ENCODE measurements at places on chromosomes 1 and 21.
A peak's percentile ranks its signal among the peaks of the same experiment; 100 is the strongest.

DNA sequence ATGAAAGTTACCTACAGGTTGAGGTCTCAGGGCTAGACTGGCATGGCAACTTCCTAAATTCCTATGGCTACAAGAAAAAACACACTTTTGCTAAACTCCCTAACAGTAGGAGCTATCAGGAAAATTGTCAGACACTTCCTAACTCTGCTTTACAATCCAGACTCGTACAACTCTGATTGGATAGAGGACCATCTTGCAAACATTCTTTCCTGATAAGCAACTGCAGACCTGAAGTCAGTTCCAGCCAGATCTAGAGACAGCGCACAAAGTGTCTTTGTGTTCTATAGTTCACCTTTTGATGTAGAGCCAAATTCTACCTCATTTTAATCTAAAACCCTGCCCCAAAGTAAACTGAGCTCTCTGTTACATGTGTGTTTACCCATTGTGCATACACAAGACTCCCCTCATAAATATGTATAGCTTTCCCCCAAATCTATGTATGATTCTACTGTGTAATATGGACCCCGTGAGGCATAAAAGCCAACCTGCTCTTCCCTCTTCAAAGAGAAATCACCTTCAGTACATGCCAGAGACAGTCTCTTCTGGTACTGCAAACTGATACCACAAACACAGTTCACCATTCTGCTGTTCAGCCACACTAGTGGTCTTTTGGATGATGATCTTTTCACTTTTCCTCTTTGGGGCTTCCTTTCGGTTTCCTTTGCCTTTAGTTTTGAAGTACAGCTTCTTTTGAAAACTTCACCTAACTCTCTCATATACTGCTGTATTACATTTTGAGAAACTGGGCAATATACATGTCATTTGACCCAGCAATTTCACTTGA lies 21.7 kb downstream of the ZP4 start:
- no peak for DNase-seq

DNA sequence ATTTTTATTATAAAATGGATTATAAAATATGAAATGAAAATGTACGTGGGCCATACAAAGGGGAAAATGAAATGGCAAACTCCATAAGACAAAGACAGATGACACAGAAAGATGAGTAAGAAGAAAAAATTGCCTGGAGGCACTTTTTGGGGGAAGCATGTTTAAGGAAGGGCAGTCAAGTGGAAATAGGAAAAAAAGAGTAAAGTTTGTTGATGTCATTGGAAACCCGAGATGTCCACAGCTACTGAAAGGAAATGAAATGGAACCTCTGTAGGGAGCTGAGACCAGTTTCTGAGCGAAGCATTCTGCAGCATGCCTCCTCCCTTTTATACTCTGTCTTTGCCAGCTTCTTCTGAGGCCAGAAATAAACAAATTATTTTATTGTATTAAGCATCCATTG lies 203.4 kb upstream of the UBE2U start:
- no peak for DNase-seq

- DNase-seq = no peak
Measured at GRCh38 chr1:14976256-14976655, 177.3 kb upstream of the TMEM51 start.

DNA sequence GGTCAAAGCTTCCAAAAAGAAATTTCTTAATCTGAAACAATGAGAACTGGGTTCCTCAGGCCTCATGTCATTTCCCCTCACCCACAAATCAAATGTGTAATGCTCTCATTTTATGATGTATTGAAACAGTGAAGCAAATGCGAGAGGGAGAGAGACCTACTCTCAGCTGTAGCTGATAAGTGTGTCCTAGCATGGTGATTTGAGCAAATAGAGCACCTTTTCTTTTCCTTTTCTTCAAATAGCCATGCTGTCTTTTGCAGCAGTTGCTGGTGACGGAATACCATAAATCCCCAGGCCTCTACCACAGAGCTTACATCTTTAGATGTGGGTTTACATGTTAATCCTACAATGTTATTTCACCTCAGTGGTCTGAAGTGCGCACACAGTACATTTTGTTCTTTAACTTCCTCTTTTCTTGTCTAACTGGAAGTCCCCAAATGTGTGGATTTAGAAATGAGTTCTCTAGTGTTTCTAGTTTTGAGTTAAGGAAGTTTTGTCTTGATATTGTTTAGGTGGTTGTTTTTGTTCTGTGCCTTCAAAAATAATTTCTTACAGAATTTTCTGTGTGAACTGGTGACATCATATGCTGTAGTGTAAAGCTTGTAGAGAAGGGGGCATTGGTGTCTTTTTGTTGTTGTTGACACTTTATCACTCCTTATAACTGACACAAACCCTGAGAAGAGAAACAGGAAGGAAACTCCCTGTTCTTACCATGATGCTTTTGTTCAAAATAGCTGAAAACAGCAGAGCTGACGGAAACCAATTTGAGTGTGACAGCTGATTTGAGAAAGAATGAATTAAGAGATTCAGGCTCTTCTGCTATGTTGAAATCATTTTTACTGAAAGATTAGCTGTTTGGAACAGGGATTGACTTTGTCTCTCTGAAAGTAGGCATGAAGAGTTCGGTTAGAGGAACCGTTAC lies 12.2 kb downstream of the SMAP2 start:
- peak; percentile 78 for DNase-seq

GRCh38 chr21:36203603-36203889 lies 46.9 kb downstream of the DOP1B start:
- peak; percentile 71 for DNase-seq

GRCh38 chr1:219092206-219092605 lies 81.5 kb upstream of the LYPLAL1 start:
- no peak for DNase-seq

GRCh38 chr1:50421768-50422674 lies 1.2 kb downstream of the DMRTA2 start:
- DNase-seq = no peak

GRCh38 chr1:212979340-212980122 lies 29.2 kb downstream of the VASH2 start:
- peak; percentile 71 for DNase-seq

GRCh38 chr1:205709059-205709398 lies 28.7 kb upstream of the SLC45A3 start:
- no peak for DNase-seq

DNA sequence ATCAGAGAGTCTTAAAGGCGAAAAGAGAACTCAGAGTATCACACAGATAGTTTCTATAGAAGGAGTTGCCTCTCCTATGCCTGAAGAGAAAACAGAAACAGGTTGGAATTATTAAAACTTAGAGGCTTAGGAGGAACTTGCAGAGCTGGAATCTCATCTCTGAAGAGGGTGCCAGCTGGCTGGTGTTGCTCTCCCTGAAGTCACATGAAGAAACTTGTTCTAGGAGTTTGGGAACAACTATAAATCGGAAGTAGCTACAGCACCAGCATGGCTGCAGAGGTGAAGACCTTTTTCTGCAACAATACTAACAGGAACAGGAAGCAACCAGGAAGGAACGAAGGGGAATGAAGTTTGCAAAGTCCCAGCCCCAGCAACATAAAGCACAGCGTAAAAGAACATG lies 35.8 kb downstream of the FMO3 start:
- DNase-seq = no peak

- no peak for DNase-seq
Measured at GRCh38 chr1:4654764-4655673, 610 bp downstream of the AJAP1 start.

DNA sequence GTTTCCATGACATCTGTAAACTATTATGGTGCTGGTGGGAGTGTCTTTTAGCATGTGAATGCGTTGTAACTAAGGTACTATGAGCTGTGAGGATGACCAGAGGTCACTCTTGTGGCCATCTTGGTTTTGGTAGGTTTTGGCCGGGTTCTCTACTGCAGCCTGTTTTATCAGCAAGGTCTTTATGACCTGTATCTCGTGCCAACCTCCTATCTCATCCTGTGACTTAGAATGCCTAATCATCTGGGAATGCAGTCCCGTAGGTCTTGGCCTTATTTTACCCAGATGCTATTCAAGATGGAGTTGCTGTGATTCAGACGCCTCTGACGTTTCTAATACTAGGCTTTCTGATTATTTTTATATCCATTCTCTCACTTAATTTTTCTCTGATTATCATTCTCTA lies 9.4 kb downstream of the NCAM2 start:
- DNase-seq = no peak

DNA sequence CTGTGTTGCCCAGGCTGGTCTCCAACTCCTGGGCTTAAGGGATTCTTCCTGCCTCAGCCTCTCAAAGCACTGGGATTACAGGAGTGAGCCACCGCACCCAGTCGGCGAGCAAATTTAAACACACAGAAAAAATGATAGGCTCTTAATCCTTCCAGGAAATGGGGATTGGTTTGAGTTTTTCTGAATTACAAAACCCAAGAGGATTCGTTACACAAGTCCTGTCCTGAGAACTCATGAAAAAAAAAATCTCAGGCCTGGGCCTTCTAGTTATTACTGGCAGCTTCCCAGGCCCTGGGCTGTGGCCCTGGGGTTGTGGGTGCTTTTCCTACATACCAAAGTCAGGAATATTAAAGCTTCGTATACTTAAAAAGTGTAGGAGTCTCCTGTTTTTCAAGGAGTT lies 6.3 kb upstream of the IFNGR2 start:
- DNase-seq = no peak

DNA sequence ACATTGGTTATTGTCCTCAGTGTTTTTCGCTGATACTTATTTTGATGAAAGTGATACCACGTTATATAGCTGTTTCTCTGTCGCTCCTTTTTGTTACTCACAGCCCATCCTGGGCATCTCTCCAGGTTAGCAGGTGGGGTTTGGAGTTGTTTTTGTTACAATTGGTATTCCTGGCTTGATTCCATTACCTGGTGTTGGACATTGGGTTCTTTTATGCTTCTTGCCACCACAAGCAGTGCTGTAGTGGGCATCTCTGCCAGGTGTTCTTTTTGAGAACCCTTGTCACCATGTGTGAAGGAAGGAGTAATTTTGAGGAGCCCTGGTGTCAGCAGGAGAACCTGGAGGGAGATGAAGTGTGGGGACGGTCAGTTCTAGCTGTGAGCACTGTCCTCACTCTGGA lies 47.5 kb upstream of the PWP2 start:
- DNase-seq = no peak

DNA sequence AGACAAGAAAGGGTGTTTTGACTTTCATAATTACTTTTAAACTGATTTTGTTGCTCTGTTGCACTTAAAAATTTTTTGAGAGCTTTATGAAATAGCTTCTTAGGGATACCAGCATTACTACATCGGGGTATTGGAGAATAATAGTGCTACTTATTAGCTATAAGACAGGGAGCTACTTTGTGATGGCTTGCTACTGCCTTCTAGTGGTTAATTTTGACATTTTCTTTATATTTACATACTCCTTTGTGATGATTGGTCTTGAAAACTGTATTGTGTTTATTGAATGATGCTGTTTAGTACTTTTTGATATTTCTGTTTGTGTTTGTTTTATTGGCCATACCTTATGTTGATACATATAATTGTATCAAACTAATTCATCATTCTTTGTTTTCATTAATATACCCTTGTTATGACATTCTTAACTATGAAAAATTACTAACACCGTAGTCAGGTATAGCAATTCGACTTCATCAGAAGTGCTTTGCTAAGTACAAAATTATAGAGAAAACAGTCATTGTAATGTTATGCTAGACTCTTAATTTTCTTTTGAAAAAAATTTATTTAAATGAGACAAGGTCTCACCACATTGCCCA lies 85.5 kb downstream of the CLIC4 start:
- no peak for DNase-seq

DNA sequence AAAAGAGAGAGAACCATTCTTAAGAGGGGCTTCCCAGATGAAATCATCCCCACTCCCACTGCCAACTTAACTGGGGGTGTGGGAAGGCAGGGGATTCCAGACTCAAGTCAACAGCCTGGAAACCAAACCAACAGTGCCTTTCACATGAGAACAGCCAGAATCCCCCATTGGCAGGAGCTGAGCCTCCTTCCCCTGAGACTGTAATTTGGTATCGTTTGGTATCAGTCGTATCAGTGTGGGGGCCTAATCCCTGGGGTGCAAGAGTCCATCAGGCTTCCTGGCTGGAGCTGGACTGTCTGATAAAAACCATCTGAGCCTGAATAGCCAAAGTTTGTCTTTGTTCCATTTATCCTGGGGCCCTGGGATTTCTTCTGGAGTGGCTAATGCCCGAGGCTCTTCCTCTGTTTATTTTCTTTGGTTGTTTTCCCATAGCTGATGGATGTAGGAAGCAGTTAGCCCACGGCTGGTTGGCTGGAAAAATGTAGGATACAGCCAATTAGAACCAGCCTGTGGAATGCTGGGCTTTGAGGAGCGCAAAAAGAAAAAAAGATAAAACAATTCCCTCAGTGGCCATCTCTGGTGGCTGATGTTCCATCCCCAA lies 84.6 kb downstream of the LAMC2 start:
- DNase-seq = no peak

GRCh38 chr1:95435611-95436010 lies 201.6 kb downstream of the RWDD3 start:
- DNase-seq = no peak

DNA sequence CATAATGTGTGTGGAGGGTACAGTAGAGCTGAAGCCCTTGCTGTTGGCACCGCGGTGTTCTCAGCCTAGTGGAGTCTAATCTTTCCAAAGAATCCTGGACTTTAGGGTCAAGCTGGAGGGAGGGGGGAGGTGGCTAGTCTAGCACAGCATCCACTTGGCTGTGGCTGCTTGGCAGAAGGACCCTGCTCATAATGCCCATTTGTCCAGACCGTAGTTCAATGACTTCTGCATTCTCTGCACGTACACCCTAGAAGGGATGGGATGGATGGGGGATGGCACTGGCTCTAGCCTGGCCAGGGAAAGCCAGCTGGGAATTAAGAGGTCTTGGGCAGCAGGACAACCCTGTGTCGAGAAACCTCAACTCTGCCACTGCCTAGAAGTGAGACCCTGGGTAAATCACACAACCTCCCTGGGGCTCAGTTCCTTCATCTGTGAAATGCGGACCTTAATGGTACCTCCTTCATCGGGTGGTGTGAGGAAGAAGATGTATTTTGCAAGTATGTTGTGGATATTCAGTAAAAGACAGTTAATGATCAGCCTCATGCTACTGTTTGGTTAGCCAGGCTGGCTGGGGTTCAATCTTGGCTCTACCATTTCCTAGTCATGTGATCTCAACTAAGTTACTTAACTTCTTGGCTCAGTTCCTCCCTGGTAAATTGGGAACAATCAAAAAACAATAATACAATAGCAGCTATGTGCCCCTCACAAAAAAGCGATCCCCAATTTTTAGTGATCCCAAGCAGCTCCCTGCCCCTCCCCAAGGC lies 27.2 kb upstream of the CLIC4 start:
- no peak for DNase-seq

DNA sequence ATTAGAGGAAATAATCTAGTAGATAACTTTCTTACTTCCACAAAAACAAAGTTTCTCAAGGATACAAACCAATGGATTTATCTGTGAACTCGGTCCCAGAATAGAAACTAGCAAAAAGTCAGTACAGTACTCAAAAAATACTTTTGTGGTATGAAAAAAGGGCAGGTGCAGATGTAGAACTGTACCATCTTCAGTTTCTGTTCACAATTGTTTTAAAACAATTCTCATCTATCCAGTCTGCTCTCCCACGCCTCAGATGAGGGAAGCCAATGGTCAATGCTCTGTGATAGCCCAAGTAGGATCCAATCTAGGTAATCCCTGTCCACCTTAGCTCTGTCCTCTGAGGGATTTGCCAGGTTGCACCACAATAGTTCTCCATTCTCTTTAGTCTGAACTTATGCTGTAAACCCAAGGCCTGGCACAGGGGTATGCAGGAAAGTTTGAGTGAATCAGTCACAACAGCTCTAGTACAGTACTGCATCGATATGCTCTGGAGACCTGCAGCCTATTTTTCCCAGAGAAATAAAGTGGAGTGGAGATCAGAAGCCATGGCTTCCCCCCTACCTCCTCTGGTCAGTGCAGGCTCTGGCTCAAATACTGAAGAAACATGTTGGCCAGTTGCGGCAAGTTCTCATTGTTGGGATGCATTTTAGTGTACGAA lies 1.4 kb downstream of the KTI12 start:
- no peak for DNase-seq

- DNase-seq = no peak
Measured at GRCh38 chr1:184296466-184297243, 90.2 kb upstream of the C1orf21 start.
